ENCODE measurements at places on chromosomes 5 and 9.

DNA sequence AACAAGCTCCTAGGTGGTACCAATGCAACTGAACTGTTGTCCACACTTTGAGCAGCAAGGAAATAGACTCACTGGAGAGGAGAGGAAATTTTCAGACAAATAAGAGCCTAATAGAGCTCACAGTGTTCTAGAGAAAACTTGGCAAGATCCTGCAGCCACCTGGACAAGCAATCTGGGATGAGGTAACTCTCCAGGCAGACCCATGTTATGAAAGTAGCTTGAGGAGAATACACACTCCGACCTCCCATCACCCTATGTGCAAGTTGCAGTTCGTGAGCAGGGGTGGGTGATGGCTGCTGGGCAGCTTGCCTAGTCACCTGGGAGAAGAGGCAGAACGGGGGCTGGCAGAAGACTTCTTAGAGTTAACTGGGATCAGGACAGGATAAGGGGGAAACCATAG is 102.2 kb downstream of the KLF4 start:
- DNase-seq = no peak

- DNase-seq = no peak
Observed at GRCh38 chr9:132268725-132269352, 85.9 kb downstream of the SETX start.

GRCh38 chr5:124909734-124910133 is 163.3 kb upstream of the ZNF608 start:
- DNase-seq = no peak

DNA sequence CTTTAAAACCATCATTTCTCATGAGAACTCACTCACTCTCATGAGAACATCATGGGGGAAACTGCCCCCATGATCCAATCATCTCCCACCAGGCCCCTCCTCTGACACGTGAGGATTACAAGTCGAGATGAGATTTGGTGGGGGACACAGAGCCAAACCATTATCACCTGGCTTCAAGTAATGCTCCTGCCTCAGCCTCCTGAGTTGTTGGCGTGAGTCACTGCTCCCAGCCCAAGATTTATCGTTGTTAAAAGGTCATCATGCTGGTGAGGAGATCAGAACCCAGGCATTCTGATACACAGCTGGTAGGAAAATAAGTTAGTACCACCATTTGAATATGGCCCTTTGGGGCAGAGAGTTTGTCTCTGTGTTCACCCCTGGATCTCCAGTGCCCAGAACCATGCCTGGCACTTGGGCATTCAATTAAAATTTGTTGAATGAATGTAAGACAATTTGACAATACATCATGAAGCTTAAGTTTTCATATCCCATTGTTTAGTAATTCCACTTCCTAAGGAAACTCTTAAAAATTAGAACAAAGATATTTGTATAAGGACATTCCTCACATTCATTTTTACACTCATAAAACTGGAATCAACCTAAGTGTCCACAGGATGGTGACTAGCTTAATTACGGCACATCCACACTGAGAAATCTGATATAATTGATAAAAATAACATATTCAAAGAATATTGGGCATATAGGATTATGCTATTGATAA is 58.0 kb upstream of the COL15A1 start:
- DNase-seq = no peak

GRCh38 chr5:173973616-173973969 is 15.4 kb upstream of the C5orf47 start:
- no peak for DNase-seq

DNA sequence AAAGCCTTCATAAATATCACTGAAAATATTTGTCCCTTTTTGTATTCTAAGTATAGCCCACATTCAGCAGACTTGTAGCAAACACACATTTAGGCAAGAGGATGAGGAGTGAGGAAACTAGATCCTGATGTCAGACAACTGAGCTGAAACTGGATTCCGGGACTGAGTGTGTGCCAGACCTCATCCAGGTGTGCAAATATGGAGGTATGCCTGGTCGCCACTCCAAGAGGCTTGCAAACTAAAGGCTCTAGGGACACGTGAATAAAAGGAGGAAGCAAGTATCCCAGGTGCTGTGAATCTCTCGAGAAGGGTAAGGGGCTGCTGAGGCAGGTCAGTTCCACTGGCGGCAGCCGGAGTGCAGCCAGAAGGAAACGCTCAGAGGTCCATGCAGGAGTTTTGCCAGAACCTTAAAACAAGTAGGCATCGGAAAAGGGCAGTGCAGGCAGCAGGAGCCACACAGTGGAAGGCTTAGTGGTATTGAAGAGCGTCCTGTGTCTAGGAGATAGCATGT is 77.4 kb upstream of the ALDH1B1 start:
- no peak for DNase-seq

GRCh38 chr9:137382444-137383080 is 40.4 kb downstream of the EXD3 start:
- no peak for DNase-seq

- DNase-seq = no peak
Observed at GRCh38 chr5:180118391-180118791, 46.8 kb upstream of the RNF130 start.

DNA sequence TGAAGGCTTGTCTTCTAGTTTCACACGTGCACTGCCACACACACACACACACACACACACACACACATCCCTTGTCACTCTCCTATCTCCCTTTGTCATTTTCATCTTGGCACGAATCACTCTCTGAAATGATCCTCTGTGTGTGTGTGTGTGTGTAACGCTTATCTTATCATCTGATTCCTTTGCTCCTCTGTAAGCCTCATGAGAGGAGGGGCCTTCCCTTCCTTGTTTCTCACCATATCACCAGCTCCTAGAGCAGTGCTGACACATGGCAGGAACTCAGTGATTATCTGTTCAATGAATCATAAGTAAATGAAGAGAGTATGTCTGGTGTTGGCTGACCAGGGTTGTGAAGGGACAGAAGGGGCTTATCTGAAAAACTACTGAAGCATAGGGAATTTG is 53.3 kb downstream of the PDE4D start:
- DNase-seq = no peak

DNA sequence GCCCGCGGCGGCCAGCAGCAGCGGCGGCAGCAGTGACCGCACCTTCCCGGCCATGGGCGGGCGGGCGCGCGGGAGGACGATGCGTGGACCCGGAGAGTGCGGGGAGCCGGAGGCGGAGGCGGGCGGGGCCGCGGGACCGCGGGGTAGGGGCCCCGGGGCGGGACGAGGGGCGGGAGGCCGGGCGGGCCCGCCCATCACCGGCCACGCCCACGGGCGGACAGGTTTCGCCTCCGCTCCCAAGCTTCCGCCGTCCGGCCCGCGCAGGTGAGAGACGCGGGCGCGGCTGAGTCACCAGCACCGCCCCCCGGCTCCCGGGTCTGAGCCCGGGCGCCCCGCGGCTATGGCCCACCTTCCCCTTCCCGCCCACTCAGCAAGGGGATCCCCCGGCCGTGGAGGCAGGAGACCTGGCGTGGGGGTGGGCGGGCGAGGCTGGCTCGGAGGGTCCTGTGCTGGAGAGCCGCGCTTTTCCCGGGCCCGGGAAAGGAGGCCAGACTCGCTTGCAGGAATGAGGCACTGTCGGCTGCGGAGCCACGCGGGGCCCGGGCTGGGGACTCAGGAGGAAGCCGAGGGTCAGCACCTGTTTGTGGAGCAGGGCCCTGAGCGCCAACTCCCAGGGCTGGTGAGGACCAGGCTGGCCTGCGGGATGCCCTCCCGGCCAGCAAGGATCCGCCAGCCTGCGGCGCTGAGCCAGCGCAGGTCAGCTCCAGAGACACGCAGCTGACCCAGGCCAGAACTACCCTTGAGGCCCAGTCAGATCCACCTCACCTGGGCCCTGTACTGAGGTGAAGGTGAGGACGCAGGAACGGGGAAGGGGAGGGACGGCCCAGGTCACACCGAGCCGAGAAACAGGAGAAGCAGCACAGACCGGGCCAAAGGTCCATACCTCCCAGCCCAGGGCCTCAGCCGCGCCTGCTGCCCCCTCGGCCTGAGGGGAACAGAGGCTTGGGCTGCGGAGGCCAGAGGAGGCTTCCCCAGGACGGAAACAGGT is at the start of gene ENTPD2:
Gene ENTPD2 (minus strand): TSS at position 118 of the 988 bp plus-strand sequence. CDS start 64 bp downstream, at position 54.
- DNase-seq = no peak

GRCh38 chr9:69121155-69122081 is 52.7 kb upstream of the TJP2 start:
- peak; percentile 60 for DNase-seq

GRCh38 chr9:7402334-7403027 is 397.1 kb downstream of the DMAC1 start:
- no peak for DNase-seq

GRCh38 chr5:57566914-57567313 is 84.3 kb upstream of the ACTBL2 start:
- no peak for DNase-seq

DNA sequence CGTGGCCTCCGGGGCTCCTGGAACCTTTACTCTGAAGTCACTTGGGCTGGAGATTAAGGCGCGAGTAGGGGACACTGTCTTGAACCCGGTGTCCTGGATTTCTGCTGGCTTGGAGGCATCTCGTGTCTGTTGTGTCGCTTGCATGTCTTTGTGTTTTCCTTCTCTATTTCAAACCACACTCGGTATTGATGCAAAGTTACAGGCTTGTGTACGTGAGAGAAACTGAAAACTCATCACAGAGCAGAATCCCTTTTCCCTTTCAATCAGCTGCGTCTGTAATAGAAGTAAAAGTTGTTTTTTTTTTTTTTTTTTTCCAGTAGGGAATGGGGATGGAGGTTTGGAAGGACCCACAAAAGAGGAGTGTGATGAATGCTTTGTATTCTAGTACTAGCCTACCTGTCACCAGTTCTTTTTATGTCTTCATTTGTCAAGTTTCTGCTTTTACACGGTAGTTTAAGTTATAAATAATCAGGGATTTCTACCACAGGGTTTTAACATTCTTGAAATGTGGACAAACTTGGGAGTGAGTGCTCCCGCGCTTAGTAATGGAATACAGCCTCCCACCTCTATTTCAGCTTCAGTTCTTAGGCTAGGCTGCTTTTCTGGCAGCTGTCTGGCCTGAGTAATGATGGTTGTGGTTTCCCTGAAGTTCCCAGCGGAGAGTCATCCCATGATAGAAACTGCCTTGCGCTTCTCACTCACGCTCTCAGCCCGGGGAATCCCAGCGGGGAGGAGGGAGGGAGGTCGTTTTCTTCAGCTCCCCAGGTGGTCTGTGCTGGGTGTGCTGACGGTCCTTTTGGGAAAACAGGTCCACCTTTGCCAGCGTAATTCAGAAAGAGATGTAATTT is 763 bp downstream of the TJP2 start:
- DNase-seq = peak; percentile 30

GRCh38 chr5:124819201-124819600 is 72.8 kb upstream of the ZNF608 start:
- no peak for DNase-seq

DNA sequence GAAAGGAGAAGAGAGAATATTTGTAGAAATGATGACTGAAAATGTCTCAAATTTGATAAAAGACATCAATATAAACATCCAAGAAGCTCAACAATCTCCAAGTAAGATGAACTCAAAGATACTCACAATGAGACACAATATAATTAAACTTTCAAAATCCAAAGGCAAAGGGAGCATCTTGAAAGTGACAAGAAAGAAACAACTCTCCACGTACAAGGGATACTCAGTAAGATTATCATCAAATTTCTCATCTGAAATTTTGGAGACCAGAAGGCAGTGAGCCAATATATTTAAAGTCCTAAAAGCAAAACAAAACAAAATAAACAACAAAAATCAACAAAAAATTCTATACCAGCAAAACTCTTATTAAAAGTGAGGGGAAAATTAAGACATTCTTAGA is 428.7 kb downstream of the NFIB start:
- DNase-seq = no peak

DNA sequence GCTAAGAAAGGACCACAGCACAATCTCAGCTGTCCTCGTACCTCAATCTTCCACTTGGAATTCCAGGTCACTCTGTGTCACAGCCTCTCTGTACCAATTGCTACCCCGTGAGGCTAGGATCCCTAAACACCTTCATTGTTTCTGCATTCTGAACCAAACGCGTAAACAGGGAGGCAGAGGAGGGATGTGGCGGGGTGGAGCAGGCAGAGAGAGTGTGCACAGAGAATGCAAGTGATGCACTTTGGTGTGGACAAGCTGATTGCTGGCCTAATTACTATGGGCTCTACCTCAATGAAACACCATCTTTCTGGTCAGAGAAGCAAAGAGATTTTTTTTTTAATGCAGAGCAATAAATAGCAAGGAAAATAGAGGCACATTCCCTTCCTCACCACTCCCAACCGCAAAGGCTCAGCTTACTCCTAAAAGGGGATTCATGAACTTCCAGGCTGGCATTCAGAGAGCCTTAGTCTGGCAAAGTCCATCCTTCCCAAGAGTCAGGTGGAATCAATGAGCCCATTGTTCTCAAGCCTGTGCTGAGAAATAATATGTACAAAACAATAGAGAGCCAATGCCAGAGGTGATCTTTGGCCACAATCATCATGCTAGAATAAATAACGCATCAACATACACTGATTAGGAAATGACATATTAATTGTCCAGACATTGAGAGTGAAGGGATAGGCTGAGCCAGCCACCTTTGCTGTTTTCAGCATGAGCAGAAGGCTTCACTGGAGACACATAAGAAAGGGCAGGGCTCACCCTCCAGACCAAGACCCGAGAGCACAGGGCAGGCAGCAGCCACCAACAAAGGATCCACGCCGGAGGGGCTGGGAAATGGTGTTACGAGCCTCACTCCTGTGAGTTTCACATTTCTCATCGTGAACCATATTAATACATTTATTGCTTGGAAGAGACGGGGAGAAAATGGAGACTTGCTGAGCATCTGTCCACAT is 278.8 kb downstream of the ENC1 start:
- DNase-seq = no peak

GRCh38 chr5:40678460-40679147 is 1.1 kb upstream of the PTGER4 start:
- DNase-seq = no peak

DNA sequence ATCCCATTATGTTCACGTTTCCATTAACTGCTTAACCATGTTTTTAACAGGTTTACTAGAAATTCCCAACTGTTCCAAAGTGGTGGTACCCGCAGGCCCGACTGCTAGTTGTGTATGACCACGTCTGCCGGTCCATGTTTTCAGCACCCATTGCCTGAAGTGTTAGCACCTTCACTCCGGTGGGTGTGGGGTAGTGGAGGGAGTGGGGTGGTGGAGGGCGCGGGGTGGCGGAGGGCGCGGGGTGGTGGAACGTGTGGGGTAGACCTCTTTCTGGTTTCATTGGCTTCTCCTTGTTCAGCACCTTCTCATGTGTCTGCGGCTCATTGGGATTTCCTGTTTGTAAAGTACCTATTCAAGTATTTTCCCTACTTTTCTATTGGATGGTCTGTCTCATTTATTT is 37.7 kb downstream of the TPPP start:
- DNase-seq = no peak

DNA sequence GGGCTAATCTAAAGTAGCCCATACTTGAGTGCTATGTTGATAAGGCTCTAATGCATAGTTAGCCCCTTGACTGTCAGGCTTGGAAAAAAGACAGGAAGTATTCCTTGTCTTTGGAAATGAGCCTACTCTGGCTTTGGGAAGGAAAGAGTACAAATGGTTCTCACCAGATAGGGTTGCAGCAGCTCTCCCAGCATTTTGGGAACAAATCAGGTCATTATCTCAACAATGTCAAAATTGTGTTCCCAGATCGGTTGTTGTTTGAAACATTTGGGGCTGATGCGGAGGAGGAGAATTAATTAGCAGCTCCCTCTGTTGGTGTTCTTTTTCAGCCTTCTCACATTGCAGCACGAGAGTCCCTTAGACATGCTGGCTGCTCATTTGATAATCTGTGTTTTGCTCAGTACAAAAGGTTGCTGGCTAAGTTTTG is 294.7 kb upstream of the DMRT1 start:
- no peak for DNase-seq

Measured in GM12891 (cell line).